ENCODE measurements at places on chromosomes 7 and 10.

GRCh38 chr7:82312646-82313045 is 130.9 kb downstream of the CACNA2D1 start:
- DNase-seq: no peak

GRCh38 chr7:45625714-45626440 is 51.7 kb downstream of the ADCY1 start:
- no peak for DNase-seq

DNA sequence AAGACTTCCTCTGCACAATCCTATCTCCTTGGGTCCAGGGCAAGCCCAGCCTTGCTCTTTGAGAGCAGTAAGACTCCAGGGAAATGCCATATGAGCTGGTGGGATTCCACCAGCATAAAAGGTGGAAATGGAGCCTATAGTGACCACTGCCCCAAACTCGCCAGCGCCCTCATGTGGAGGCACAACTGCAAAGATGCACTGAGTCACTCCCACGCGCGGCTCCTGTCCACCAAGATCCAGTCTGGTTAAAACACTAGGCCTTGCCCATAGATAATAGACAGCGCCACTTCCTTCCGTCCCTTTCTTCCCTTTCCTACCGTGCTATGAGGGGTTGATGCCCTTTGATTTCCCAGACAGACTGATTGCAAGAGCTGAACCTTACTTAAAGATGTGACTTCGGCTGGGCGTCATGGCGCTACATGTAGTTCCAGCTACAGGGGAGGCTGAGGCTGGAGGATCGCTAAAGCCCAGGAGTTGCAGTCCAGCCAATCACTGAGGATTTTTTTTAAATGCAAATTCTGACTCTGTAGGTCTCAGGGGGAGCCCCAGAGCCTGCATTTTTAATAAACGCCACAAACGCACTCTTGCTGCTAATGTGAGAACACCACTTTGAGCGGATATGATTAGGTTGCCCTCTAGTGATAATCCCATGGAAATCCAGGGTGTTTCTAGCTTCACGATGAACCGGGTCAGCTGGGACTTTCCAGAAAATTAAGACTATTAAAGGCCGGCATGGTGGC is 136.5 kb downstream of the EPC1 start:
- no peak for DNase-seq

DNA sequence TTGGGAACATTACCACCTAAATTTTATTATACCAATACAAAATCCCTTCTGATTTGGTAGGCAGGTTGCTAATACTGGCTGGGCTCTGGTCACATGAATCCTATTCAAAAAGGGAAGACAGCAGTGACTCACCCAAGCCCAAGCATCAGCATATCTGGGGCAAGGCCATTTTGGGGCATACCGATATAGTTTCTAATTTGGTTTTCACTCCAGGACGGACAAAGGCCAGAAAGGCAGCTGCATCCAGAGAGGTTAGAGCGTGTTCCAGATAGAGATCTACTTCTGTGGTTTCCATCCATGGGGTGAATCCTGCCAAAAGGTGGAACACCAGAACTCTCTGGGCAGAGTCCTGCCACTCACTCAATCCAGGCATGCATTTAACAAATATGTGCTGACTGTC is 335.8 kb downstream of the ELMO1 start:
- no peak for DNase-seq

GRCh38 chr7:46279290-46279689 is 358.2 kb upstream of the IGFBP3 start:
- DNase-seq: no peak

- no peak for DNase-seq
Observed at GRCh38 chr10:127332631-127333030, 136.2 kb upstream of the INSYN2A start.

- DNase-seq: no peak
Observed at GRCh38 chr7:138603549-138604318, 97.4 kb downstream of the SVOPL start.

DNA sequence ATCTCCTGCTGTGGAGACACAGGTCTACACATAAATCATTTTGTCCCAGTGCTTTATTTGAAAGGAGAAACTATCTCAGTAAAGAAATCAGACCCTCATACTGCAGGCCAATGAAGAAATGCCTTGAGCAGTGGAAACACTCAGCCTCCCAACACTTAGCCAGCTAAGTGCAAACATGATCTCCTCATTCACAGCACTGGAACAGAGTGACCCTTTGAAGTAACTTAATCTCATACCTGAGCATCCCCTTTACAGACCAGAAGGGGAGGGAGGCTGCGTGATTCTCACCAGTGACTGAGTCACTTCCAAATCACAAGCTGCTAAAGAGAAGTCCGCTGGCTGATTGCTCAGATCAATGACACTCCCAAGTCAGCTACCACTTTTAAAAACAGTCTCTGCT is 4.5 kb downstream of the CHST15 start:
- no peak for DNase-seq

DNA sequence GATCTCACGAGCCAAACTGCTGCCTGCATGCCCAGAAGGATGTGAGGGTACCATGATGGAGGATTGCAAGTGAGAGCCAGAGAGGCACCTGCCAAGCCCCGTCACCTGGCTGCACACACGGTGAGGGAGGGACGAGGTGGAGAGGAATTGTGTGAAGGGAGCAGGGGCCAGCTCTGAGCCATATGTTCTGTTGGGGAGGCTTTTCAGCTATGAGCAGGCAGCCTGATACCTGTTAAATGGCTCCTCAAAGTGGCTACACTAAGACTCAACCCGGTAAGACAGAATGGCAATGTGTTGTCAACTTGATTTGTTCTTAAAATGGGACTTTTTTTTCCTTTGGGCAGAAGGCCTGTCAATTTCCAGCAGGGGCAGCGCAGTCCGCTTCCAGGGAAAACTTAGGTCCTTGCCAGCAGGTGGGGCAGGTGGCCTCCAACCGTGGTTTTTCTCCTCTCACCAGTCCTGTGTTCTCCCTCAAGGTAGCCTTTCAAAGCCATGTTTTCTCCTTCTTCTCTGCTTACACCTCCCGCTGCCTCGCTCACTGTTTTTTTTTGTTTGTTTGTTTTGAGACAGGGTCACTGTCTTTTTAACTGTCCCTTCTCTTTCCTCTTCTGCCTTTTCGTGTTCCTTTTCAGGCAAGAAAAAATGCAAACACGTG is 57.7 kb upstream of the ZNRF2 start:
- no peak for DNase-seq

- DNase-seq: no peak
Observed at GRCh38 chr7:132361146-132361545, 215.1 kb downstream of the PLXNA4 start.

- no peak for DNase-seq
Observed at GRCh38 chr7:157446322-157446721, 109.5 kb downstream of the DNAJB6 start.

DNA sequence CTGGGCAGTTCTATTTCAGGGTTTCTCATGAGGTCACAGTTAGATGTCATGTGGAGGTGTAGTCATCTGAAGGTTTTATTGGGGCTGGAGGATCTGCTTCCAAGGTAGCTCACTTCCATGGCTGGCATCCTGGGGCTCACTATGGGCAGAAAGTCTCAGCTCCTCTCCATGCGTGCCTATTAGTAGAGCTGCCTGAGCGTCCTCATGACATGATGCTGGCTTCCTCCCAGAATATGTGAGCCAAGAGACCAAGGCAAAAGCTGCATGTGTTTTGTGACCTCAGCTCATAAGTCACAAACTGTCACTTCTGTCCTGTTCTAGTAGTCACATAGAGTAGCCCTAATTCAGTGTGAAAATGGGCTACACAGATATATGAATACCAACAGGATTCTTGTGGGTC is 524.4 kb downstream of the SUGCT start:
- no peak for DNase-seq

- DNase-seq: no peak
Observed at GRCh38 chr10:59311025-59311424, 51.3 kb downstream of the FAM13C start.

- DNase-seq: no peak
Observed at GRCh38 chr7:12731214-12731656, 43.8 kb downstream of the ARL4A start.

- no peak for DNase-seq
Observed at GRCh38 chr7:44378744-44379143, 53.4 kb upstream of the CAMK2B start.

- DNase-seq: no peak
Observed at GRCh38 chr10:33975481-33975880, 641.0 kb upstream of the NRP1 start.

GRCh38 chr7:132485136-132485535 is 91.1 kb downstream of the PLXNA4 start:
- no peak for DNase-seq

- DNase-seq: no peak
Observed at GRCh38 chr10:89808842-89809241, 107.5 kb downstream of the KIF20B start.

- no peak for DNase-seq
Observed at GRCh38 chr7:110975486-110975885, 115.4 kb upstream of the LRRN3 start.

DNA sequence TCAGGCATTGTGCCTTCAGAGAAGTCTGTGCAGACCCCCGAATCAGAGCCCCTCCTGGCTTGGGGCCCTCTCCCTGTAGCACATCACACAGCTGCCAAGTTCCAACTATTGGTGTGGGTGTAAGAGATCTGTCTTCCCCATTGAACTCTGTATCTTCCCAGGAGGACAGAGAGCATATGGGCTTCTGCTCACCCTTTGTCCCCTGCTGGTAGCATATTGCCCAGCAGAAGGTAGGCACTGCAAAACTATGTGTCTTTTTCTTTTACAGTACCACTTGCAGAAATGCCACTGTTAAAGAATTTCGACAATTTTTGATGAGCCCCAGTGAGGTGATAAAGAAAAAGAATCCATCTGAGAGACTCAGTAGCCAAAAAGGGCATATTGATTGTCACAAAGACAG is 59.6 kb downstream of the NPY start:
- DNase-seq: no peak

- DNase-seq: no peak
Observed at GRCh38 chr10:131888186-131888604, 12.6 kb upstream of the PPP2R2D start.

- no peak for DNase-seq
Observed at GRCh38 chr7:130954918-130955564, 221.0 kb upstream of the KLF14 start.

DNA sequence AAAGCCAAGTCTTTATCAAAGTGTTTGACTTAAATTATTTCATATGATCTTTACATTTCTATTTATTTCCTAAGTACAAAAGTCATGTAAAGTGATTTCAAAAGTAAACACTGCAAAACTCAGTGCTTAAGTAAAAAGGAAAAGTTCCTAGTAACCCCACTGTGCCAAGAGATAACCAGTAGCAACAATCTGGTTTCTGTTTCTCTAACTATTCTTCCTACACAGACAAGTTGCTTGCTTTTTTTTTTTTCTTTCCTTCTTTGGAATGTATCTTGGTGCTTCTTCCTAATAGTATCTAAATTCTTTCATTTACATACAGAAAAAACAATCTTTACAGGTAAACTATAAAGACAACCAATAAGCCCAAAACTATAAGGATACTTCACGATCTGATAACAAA is 3.1 kb downstream of the JCAD start:
- no peak for DNase-seq

GRCh38 chr7:95433952-95434556 is 774 bp downstream of the PON2 start:
- no peak for DNase-seq

DNA sequence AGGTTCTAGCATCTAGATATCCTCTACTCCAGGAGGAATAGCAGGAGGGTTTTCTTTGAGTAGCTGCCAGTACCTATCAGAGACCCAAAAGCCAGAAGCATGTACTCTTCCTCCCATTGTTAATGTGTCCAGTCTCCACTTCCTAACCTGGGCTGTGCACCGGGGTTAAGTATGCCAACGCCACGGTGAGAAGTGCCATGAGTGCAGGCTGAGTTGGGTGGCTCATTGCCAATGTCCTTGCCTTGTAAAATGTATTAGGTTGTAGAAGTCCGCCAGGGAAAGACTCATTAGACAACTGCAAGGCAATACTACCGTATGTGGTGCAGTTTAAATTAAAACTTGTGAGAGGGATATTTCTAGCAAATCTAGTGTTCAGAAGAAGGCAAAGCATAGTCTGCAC is 55.0 kb upstream of the PRR15 start:
- no peak for DNase-seq

DNA sequence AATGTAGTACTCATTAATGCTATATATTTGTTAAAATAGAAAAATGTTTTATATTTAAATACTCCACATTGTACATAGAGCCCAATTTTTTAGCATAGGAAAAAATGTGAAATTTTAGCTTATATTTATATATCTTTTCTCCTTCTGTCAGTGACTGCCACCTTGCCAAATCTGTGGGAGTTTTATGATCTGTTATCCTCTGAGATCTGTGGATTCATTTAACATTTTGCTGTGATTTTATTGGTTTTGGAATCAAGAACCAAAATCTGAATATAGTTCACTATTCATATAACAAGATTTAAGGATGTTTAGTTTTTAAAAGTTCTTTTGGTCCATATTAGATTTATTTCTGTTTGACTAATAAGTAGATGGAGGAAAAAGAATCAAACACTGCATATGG is 127.9 kb downstream of the PPP1R9A start:
- no peak for DNase-seq

DNA sequence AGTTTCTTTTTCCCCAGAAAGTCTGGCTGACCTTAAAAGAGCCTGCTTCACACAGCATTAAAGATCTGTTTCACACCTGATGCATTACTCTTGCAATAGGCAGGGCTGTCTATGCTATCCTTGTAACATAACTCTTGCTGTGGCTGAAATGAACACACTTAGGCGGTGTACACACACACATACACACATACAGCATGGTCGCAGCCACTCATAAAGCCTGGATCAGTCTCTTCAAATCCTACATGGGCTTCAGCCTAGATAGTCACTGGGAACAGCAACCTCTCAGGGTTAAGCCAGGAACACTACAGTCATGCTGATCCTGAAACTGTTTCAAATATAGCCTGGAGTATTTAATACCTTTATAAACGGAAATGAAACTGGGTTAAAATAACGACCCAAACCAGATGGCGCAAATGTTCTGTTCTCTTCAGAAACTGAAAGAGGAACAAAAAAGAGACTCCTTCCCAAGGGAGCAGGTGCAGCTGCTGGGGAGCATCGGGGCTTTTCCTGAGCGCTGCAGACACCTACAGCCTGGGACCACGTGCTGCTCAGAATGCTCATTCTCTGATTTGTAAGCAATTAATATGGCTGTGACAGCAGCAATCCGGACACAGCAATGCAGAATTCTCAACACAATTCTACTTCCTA is 61.0 kb upstream of the SFMBT2 start:
- no peak for DNase-seq

DNA sequence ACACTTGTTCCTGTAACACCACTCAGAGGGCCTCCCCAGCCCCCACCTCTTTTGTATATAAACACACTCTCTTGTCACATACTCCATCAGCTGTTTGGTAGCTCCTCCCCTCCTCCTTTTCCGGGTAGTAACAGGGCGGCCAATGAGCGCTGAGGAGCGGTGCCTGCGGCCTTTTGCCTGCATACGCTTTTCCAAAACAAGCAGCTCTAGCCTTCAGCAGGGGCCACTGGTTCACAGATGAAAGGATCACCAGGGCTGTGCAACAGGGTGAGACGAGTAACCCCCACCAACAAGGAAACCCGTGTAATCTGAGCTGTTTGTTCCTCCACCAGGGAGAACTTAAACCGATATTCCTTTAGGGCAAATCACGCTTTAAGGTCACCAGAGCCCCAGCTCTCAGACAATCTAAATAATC is 3.9 kb downstream of the UBE2H start:
- peak; percentile 80 for DNase-seq

Measured in stimulated activated CD4-positive, alpha-beta T cell treated with anti-CD3 and anti-CD28 coated beads, Interleukin-4, amount 100 ng/mL, for 4 hours (primary cell).